ENCODE measurements at places on chromosomes 12 and 14.

DNA sequence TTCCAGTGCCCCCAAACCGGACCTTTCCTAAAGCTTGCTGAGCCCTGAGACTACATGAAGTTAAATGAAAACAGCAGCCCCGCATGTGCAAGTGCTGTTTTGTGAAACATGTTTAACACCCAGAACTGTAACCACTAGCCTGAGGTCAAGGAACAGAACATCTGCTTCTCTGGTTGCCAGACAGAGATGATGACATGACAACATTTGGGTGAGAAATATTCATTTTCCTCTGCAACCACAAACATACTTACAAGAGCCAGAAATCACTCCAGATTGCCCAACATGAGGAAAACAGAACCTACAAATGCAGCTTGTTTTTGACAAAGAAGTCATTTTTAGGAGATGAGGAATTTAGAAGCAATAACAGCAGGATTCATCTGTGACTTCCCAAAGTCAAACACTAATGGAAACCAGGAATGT lies 110.4 kb downstream of the BCAT1 start:
- DNase-seq, result no peak

DNA sequence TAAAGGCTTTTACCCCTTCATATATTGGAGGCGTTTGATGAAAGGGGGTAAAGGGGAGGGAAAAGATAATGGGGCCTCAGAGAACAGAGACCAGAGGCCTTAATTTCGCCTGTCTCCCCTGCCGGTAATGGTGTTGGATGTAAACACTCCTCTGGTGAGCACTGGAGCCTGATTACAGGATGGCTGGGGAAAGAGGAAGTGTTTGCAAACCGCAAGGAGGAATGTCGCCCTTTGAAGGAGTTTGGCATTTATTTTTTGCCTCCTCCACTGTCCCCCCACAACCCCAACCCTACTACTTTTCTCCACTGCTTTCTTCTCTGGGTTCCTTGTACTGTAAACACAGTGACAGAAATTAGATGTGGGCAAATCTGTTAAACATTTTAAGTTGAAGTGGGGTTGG lies 211.9 kb upstream of the TBX3 start:
- no peak for DNase-seq

GRCh38 chr14:95452176-95452892 lies 64.1 kb downstream of the SYNE3 start:
- DNase-seq, result no peak

- peak; percentile 52 for DNase-seq
Observed at GRCh38 chr14:75522224-75522982, at the start of gene BATF. TSS of gene BATF (plus strand) at chr14:75522469. CDS start at chr14:75522683, 214 bp downstream.

DNA sequence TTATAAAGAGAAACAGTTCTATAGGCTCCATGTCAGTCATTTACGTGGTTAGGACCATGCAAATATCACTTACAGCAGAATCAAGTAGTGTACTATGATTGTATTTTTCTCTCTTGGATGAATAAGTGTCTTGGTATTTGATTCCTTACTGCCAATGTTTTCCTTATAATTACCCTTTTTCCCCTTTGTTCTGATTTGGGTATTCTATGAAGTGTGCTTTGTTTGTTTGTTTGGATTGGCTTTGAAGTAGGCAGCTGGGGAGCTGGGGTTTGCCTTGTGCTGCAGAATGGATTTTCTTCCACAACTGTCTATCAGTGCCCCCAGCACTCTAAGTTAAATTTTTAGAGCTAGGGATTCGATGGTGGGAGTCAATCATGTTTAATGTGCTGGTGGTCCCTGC lies 12.4 kb downstream of the TMEM120B start:
- DNase-seq, result no peak

DNA sequence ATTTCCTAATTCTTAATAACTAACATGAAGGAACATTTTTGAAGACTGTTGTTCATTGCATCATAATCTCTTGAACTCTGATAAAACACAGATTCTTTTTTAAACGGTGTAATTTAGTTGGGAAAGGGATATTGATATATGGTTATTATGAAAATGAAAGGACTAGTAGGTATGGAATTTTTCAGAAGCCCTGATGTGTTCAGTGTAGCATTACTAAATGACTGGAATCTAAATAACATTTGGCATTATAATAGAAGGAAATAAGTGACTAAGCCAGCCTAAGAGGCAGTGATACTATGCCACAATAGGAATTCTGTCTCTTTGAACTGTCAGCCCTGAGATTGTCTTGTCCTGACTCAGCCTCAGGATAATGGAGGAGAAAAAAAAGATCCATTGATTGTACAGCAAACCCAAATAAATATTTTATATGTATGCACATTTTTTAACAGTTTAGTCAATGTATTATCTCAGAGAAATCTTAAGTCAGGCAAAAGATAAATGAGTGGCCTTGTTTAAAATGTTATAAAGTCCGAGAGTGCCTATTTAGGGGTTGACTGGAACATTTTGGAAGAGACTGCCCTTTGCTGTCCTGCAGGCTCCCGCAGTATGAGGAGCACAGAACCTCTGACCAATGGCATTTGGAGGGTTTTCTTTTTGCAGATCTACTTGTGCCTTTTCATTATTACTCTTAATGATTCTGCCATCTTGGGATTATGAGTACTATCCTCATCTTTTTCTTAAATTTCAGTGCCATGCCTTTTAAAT lies 271.2 kb downstream of the EGLN3 start:
- no peak for DNase-seq

DNA sequence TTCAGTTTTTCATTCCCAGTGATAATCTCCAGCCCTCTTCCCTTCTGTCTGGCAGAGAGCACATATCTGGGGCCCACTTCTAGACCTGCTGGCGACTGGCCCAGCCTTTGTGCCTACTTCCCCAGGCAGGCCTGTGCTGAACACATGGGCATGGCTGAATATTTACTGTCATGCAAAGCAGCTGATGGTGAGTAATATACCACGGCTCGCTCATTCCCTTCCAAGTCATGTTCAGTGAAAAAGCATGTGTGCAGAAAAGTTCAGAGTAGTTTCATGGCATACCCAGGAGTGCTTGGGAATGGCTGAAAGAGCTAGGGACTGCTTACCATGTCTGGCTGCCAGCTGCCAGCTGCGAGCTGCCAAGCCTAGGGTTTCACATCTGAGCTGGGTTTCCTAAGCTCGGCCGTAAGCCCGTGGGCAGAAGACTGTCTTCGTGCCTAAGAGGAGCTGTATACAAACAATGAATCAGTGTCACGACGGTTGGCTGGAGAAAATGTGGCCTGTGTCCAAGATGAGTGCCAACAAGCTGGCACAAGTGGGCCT lies 179.9 kb upstream of the PELI2 start:
- DNase-seq, result no peak
